Lower leg skin (tissue), 4 donors: ENCODE measurements at places on chromosomes 12 and 14.

DNA sequence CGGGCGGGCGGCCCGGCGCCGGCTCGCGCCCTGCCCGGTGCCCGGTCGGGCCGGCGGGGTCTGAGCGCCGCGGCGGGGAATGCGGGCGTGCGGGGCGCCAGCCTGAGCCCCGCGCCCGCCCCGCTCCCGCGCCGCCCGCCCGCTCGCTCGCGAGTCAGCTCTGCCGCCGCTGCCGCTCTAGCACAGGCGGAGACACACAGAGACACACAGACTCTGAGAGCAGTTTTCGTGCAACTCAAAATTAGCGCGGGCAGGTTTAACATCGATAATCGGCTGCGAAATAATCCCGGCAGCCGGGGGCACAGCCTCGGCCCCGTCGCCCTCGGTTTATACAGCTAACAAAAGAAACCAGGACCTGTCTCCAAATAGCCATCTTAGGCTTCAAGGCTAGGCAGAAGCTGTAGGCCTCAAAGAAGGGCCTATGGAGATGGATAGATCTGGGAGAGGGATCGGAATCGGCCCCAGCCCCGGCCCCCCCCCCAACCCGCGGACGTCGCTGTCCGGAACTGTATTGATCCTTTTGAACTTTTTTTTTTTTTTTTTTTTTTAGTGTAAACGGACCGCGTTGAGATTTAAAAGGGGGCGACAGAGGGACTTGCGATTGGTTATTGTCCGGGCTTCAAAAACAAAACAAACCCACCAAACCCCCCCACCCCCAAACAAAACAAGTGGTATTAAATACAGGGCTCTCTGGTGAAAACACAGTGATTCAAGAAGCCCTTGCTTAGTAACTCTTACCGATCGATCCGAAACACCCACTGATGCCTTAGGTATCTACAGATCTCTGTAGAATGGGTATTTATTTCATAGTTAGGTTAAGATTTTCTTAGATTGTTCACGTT is 1.1 kb downstream of the ARID2 start:
- DNase-seq: peak; percentile 24

- DNase-seq: no peak
Measured at GRCh38 chr12:55816881-55817344, 611 bp downstream of the SARNP start.

DNA sequence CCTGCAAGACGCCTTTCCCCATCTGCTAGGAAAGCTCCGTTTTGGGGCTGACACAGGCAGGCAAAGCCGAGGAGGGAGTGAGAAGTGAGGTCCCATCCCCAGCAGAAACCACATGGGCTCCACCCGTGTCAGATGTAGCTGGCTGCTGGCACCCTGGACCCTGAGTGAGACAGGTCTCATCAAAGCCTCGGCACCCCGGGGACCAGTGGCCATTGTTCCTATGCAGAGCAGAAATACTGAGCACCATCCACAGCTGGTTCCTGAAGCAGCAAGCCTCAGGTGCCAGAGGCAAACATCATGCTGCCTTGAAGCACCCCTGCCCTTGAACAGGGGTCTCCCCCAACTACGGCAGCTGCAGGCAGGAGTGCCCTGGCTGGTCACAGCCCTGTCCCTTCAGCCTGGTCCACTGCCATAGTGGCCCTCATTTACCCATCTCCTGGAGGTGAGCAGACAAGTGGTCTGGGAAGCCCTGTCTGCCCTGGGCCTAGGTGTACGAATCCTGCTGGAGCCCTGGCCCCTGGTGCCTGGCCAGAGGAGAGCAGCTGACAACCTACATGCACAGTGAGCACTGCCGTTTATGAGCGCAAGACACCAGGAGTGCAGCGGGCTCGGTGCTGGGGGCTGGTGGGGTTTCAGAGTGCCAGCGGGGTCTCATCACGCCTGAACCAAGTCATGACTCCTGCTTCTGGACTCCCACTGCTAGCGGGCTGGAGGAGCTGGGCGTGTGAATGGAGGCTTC is 289.8 kb upstream of the RTL1 start:
- DNase-seq: peak; percentile 77

DNA sequence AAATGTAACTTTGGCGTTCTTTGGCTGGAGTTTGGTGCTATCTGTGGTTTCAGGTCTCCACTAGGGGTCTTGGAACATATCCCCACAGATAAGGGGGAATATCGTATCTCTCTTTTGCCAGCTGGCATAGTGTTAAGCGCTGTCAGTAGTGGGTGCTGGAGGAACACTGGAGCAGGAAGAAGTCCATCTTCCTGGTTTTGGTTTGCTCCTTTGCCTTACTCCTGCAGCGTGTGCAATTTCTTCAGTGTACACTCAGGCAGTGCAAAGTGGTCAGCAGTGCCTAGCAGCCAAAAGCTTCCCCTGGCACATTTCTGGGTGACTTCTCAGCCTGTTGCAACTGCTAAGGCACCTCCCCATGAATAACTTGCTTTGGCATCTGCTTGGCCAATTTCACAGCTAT is 11.7 kb upstream of the RIPK3 start:
- no peak for DNase-seq

- no peak for DNase-seq
Measured at GRCh38 chr12:111035578-111036301, 115.4 kb upstream of the MYL2 start.

- DNase-seq: no peak
Measured at GRCh38 chr14:66635435-66635834, 127.5 kb downstream of the GPHN start.

DNA sequence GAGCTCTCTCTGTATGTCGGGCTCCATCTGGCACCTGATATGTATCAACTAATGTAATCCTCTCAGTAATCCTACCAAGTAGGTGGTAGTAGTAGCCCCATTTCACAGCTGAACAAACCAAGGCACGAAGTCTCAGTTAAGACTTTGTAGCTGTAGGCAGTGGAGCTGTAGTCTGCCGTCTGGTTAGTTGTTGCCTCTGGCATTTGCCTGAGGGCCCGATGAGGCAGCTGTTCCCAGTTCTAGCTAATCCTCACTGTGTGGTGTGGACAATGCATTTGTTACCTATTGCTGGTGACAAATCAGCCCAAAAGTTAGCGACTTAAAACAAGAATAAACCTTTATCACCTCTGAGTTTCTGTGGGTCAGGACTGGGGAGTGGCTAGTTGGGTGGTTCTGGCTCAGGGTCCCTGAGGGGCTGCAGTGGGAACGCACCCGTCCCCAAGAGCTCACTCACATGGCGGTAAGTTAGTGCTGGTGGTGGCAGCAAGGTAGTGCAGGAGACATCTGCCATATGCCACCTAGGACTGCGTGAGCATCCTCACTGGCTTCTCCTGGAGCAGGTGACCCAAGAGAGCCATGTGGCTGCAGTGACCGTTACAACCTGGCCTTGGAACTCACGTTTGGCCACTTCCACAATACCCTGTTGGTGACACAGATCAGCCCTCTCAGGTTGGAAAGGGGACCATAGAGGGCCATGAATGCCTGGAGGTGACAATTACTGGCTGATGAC is 5.6 kb downstream of the AACS start:
- no peak for DNase-seq

DNA sequence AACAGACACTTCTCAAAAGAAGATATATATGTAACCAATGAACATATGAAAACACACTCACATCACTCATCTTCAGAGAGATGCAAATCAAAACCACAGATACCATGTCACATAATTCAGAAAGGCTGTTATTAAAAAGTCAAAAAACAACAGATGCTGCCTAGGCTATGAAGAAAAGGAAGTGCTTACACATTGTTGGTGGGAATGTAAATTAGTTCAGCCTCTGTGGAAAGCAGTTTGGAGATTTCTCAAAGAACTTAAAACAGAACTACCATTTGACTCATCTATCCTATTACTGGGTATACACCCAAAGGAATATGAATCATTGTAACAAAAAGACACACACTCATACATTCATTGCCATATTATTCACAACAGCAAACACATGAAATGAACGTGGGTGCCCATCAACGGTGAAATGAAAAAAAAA is 35.1 kb downstream of the EIF2S3B start:
- DNase-seq: no peak

DNA sequence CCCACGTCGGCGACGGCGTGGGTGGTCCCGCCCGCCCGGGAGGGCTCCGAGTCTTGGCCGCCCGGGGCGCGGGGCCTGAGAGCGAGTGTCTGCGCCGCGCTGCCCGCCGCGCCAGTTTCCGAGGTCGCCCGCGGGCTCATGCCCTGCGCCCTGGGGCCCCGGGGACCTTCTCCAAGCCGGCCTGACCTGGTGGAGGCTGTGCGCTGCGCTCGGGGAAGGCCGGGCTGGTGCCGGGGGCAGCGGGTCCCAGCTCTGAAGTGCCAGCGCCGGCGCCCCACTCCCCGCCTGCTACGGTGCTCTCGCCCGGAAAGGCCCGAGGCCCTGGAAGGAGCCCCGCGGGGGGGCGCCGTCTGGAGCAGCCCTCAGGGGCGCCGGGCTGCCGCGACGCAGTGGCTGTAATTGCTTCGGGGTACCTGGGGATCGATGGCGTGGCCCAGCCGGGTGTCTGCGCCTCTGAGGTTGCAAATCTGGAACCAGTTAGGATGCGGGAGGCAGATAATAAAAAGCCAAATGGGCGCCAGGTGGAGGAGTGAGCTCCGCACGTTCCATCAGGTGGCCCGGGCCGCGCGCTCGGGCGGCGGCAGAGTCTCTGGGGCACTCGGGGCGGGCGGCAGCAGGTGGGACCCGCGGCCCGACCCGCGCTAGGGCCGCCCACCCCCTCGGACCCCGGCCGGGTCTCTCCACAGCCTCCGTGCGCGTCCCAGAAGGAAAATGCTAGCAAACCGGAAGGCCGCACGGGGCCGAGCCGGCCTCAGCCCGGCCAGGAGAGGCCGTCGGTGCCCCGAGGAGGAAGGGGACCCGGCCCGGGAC is 102.3 kb upstream of the DIO3 start:
- no peak for DNase-seq

- DNase-seq: peak; percentile 95
Measured at GRCh38 chr14:105091517-105092170, 26.4 kb upstream of the GPR132 start.

DNA sequence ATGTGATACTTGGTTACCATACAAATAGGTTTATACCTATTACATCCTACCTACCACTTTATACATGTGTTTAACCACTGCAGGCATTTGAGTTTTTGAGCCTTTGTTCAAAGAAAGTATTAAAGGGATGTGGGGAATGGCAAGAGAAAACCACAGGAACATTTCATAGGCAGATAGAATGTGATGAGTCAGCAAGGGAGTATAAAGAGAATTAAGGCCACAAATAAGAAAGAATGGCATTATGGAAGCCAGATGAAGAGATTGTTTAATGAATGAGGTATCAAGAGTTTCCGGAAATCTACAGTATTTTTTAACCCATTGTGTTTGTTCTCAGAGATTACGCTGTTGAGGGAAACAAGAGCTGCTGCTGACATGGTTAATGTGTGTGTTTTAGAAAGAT is 66.9 kb downstream of the METTL25 start:
- no peak for DNase-seq

GRCh38 chr14:74483321-74483720 is 9.8 kb downstream of the NPC2 start:
- no peak for DNase-seq

GRCh38 chr14:31075144-31075543 is 49.0 kb upstream of the STRN3 start:
- DNase-seq: no peak

DNA sequence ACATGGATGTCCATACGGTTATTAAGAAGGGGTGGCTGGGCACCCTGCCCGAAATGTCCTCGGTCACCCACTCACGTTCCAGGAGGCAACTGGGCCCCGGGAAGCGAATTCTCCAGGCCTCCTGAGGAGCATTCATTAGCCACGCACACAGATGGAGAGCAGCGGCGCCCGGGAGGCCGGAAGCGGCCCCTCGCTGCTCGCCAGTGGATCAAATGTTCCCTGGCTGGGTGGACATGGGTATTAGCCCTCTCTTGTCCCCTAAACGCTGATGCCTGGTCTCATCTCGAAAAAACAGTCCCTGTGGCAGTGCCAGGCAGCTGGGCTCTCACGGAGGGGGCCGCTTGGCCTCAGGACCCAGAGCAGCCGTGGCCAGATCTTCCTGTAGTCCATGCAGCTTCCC is 59.0 kb upstream of the DLK1 start:
- no peak for DNase-seq
